ENCODE measurements at places on chromosomes 2 and 18.

GRCh38 chr2:160397530-160397865, 96.1 kb downstream of the RBMS1 start:
- no peak for DNase-seq

DNA sequence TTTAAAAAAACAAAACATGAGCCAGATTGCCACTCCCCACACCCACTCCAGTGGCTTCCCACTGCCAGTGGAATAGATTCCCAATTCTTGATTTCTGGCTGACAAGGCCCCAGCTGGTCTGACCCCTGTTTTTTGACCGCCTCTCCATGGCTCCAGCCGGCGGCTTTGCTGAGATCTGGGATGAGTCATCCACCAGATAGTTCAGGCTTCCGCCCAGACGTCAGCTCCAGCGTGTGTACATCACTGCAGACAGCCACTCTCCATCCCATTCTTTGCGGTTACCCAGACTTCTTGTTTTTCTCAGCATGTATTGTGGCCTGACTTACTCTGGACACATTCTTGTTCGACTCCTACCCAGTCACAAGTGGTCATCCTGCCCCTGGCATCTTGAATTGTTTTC, 227.9 kb downstream of the GBX2 start:
- DNase-seq = no peak

GRCh38 chr2:205367331-205367935, 314.9 kb upstream of the NRP2 start:
- DNase-seq = no peak

GRCh38 chr18:78776706-78777285, 202.8 kb upstream of the SALL3 start:
- DNase-seq = no peak

DNA sequence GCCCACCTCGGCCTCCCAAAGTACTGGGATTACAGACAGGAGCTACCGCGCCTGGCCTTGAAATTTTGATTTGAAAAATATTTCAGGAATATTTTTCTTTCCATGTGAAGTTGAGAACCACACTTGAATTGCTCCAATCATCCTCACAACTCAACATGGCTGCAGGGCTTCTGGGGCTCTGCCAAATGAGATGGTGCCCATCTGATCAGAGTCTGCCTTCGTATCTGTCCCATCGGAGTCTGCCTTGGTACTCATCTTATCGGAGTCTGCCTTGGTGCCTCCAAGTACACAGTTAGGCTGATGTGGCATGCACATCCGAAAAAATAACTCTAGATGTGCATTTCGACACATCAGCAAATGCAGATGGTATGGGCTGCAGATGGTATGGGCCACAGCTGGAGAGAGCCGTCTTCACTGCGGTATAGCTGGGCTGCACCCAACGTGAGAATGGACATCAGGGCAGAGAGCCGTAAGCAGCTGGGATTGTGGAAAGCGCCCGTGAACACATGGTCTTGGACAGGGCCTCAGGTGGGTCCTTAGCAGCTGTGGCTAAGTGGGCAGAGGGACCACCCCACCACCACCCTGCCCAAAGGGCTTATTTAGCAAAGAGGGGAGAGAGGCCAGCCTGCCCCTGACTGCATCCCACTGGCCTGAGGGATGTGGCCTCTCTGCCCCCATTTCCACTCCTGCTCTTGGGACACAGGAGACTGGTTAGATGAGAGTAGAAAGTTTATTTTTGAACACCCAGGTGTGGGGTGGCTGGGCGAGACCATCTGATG, 52.1 kb upstream of the RBM44 start:
- no peak for DNase-seq

DNA sequence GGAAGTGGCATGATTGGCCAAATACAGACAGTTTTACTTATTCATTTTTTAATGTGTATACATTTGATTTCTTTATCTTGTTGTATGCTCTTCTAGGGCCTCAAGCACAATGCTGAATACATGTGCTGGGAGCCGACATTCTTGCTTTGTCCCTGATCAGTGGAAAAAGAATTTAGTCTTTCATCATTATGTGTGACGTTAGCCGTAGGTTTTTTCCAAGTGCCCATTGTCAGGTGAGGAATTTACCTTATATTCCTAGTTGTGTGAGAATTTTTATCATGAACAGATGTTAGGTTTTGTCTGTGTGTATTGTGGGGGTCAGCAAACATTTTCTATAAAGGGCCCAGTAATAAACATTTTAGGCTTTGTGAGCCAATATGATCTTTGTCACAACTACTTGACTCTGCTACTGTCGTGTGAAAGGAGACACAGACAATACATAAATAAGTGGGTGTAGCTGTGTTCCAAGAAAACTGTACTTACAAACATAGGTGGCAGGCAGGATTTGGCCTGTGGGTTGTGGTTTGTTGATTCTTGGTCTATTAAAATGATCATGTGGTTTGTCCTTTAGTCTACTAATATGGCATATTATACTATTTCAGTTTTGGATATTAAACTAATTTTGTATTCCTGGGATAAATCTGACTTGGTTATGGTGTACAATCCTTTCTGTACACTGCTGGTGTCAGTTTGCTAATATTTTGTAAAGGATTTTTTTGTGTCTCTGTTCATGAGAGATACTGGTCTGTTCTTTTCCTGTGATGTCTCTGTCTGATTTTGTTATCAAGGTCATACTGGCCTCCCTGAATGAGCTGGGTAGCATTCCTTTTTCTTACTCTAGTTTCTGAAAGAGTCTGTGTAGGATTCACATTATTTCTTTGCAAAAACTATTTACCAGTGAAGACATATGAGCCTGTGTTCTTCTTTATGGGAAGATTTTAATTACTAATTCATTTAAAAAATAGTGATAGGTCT, 132.2 kb upstream of the SMAD7 start:
- DNase-seq = no peak

DNA sequence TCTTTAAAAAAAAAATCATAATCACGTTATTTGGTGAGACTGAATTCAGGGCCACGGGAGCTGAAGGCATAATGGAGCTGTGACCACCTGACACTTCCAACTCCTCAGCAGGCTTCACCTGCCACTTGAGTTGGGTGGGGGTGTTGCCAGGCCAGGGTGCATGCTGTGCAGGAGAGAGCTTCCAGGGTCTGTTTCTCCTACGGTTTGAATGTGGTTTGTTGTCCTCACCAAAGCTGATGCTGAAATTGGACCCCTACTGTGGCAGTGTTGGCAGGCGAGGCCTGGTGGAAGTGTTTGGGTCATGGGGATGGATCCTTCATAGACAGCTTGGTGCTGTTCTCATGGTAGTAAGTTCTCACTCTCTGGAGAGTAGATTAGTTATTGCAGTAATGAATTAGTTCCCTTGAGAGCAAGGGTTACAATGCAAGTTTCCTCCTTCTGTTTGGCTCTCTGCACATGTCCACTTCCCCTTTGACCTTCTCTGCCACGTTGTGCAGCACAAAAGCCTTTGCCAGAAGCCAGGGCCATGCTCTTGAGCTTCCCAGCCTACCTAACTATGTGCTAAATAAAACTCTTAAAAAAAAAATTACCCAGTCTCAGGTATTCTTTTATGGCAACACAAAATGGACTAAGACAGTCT, 38.3 kb upstream of the ANKRD44 start:
- DNase-seq = no peak

DNA sequence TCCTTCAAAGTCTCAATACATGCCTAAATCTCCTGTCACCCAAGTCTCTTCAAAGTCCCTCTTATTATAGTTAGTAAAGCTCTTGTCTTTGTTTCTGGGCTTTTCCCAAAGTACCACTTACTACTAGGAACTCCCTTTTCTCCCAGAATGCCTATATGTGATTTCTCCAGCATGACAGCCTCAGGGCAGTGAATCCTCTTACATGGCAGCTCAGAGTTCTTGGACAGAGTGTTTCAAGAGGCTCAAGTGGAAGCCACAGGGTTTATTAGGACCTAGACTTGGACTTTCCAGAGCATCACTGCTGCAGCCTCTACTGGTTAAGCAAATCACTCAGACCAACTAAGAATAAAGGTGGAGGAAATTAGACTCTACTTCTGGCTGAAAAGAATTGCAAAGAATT, 98.9 kb downstream of the CSRNP3 start:
- no peak for DNase-seq

DNA sequence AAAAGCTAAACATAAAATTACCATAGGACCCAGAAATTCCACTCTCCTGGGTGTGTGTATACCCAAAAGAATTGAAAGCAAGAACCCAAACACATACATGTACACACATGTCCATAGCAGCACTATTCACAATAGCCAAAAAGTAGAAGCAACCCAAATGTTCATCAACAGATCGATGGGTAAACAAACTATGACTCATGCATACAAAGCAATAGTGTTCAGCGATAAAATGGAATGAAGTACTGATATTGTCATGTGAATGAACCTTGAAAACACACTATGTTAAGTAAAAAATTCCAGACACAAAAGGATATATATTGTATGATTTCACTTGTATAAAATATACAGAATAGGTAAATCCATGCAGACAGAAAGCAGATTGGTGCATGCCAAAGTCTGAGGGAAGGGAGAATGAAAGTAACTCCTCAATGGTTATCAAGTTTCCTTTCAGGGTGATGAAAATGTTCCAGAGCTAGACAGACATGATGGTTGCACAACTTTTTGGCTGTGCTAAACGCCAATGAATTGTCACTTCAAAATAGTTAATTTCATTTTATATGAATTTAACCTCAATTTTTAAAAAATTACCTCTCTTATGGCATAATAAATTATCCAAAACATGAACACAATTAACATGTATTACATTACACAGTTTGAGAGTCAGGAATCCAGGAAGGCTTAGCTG, 35.5 kb downstream of the GKN2 start:
- no peak for DNase-seq

DNA sequence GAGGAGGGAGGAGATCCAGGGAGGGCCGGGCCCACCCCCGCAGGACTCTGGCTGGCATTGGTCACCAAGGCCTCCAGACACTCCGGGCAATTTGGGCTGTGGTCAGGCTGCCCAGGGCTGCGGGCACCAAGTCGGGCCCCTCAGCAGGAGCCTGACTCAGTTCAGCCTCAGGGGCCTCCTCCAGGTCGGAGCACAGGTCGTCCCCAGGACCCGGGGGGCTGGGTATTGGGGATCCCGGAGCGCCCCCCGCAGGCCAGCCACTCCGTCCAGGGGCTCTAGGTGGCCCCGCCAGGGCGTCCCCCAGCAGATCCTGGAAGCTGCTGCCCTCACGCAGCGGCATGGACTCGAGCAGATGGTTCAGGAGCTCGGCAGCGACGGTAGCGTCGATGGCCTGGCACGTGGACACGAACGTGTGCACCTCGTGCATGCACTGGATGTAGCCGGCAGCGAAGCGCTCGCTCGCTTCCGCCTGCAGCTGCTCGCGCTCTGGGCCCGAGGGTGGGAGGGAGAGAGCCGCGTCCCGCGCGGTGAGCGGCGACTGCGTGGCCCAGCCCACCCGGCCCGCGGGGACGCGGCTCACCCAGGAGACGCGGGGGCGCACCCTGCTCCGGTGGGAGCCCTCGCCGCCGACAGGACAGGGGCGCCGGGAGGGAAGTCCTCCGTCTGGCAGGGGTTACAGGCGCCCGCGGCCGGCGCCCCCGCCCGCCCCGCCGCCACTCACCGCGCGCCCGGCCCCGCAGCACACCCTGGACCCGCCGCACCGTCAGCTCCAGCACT, 884 bp downstream of the HES6 start:
- peak; percentile 74 for DNase-seq

DNA sequence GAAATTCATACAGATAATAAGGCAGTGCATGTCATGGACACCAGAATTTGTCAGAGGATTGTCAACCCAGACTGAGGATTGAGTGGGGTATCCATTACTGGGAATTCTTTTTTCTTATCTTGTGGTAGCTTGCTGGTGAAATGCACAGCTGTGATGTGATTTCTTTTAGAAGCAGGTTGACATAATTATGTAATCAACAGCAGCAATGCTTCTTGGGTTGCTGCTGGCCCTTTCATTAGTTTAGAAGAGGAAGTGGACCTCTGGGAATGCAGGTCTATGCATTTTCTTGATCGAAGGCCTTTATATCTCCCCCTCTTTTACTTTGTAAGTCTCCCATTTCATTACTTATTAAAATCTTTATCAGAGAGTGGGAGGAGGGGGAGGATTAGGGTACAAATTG, 319.9 kb downstream of the AGPS start:
- DNase-seq = no peak

DNA sequence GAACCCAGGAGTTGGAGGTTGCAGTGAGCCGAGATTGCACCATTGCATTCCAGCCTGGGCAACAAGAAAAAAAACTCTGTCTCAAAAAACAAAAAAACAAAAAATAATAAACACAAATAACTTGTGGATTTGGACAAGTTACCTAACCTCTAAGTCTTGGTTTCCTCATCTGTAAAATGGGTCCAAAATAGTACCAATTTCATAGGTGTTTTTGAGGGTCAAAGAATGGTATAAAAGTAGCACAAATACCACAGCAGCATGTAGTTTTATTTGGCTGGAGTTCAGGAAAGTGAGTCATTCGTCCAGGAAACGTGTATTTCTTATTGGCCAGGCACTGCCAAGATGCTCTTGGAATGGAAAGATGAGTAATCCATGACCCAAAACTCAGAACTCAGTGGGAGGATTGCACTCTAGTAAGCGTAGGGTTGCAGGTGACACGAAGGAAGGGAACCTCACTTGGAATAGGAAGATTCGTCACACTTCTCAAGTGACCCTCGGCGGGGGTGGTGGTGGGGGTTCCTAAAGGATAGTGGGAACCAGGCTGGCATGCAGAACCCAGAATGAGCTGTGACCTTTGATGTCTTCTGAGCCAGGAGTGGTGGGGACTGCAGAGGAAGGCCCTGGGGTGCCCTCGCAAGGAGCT, 24.4 kb downstream of the GRHL1 start:
- DNase-seq = no peak

DNA sequence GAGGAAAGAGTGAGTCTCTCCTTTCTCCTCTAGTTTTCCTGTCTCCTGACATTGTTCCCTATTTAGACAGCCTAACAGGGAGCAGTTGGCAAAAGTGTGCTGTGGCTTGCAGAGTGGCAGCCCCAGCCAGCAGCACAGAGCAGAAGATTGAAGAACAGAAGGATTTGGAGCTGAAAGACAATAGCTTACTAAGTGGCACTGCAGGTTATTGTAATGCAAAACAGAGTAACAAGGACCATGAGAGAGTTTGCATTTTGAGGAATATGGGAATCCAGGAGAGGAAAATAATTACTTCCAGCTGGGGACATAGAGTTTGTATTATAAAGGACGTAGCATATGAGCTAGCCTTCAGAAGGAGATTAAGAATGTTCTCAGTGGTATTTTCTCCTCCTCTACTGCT, 342.4 kb downstream of the AKAIN1 start:
- DNase-seq = no peak

GRCh38 chr2:10234409-10235094, 68.2 kb upstream of the HPCAL1 start:
- no peak for DNase-seq

DNA sequence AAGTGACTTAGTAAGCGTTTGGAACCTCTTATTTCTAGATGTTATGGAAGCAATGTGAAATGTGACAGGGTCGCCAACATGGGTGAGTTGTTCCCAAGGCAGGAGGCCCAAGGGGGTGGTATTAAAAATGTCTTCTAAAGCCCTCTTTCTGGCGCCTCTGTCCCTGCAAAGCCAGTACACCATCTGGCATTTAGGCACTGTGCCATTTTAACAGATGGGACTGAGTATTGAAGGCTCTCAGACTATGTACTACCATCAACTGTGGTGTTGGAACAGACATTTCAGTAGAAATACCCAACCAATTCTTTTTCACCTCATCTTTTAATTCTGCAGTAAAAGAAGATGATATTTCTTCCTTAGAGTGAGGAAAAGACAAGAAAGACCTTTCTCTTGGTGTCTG, 384.5 kb upstream of the MMADHC start:
- no peak for DNase-seq

All from coronary artery (tissue), 2 donors.